Pancreas (tissue), 10 donors: ENCODE measurements at places on chromosomes 5 and 9. TPM values are rescaled to one million over a fixed set of nuclear protein-coding genes. Genes with fewer than 3 reads are reported as not detected.

HAPLN1 gene
- total RNA-seq: not detected

MARCOL gene
- not detected for total RNA-seq

SELENOP gene
- total RNA-seq: 99.9 TPM

CCDC183 gene
- 2.7 TPM for total RNA-seq

PDE8B gene
- total RNA-seq: 5.6 TPM

GPX8 gene
- 3.0 TPM for total RNA-seq

KCNV2 gene
- total RNA-seq: not detected

NR3C1 gene
- 28.5 TPM for total RNA-seq

GRCh38 chr5:9641806-9642355, 11.7 kb upstream of the TAS2R1 start:
- no peaks in the 10 kb centered on the region for H3K36me3 ChIP-seq
- no peak overlapping the region for H3K27ac ChIP-seq
- no peak for DNase-seq
- H3K27me3 ChIP-seq: no peaks in the 10 kb centered on the region
- no peak overlapping the region for H3K4me3 ChIP-seq

DNA sequence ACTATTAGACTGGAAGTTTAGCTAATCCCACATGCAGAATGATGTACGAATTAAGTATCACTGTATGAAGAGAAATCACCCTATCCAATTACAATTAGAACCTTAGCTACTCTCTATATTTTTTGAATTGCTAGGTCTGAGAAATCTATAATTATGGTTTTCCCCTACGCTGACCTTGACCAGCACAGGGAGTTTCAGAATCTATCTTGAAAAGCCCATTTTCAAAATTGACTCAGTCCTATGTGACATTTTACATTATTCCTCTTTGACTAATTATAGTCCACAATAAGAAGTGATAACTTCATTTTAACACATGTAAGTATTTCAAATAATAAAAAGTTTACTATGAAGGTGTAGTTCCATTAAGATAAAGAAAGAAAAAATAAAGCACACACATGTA, 21.5 kb downstream of the NUDT12 start:
- no peaks in the 10 kb centered on the region for H3K36me3 ChIP-seq
- H3K27ac ChIP-seq: no peak overlapping the region
- H3K27me3 ChIP-seq: no peaks in the 10 kb centered on the region
- no peaks in the 10 kb centered on the region for H3K4me1 ChIP-seq
- no peak for DNase-seq
- no peak overlapping the region for H3K4me3 ChIP-seq

DNA sequence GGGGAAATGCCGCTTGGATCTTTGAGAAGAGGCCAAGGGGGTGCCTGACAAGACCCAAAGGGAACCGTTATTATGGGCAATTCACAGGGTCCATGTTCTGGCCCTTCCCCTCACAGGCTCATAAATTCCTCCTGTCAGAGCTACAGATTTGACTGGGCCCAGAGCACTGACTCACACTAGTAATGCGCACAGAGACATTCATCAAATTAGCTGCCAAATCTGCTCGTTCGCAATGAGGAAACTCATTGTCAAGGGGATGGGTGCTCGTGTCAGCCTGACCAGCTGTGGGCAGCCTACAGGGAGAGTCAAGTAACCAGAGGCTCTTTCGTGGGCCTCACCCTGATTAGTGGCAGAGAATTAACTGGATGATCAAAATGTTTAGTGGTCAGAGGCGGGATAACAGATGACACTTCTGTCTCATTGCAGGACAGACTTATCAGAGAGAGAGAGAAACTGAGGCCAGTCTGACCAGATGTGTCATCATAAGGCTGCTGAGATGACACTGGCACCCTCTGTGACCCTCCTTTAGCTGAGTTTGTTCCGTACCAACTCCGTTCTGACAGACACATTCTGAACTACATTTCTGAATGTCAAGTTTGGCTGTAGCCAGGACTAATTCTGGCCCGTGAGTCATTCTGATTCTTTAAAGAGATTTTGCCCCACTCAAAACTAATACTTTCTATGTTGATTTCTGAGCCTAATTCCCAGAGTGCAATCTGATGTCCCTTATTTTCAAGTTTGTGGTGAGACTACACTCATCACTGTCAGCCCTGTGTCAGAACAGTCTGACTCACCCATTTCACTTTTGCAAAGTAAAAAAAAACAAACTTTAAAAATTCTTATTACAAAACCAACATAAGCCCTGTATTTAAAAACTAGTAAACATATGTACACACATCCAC, 377.1 kb downstream of the ACTL7B start:
- DNase-seq: no peak
- H3K27me3 ChIP-seq: no peaks in the 10 kb centered on the region
- H3K27ac ChIP-seq: no peak overlapping the region
- no peaks in the 10 kb centered on the region for H3K4me1 ChIP-seq
- H3K4me3 ChIP-seq: no peak overlapping the region
- no peaks in the 10 kb centered on the region for H3K36me3 ChIP-seq

- no peak overlapping the region for H3K27ac ChIP-seq
- no peak overlapping the region for H3K4me3 ChIP-seq
- H3K36me3 ChIP-seq: no peaks in the 10 kb centered on the region
- no peaks in the 10 kb centered on the region for H3K4me1 ChIP-seq
- DNase-seq: no peak
Observed at GRCh38 chr5:25119650-25120049, 474.9 kb upstream of the CDH10 start.

DNA sequence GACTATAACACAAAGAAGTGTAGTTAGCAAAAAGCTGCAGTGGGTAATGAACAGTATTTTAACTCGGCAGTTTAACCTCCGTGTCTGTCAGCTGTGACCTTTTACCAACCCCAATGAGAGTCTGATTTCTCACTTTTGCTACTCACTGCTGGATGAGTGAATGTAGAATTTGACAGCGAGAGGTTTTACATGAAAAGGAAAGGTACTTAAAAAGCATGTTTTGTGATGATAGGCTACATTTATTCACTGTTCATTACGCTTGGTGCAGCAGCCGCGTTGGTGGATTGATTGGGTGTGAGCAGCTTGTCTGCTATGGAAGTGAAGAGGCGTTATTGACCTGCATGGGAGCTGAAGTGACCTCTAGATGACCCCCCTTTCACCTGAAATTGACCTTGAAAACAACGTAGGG, 867.7 kb downstream of the NR2F1-AS1 start:
- H3K36me3 ChIP-seq: no peaks in the 10 kb centered on the region
- no peak for DNase-seq
- H3K27ac ChIP-seq: no peak overlapping the region

- no peak overlapping the region for H3K4me3 ChIP-seq
- no peaks in the 10 kb centered on the region for H3K36me3 ChIP-seq
- H3K4me1 ChIP-seq: no peaks in the 10 kb centered on the region
Observed at GRCh38 chr5:82525626-82526025, 247.5 kb upstream of the RPS23 start.

DNA sequence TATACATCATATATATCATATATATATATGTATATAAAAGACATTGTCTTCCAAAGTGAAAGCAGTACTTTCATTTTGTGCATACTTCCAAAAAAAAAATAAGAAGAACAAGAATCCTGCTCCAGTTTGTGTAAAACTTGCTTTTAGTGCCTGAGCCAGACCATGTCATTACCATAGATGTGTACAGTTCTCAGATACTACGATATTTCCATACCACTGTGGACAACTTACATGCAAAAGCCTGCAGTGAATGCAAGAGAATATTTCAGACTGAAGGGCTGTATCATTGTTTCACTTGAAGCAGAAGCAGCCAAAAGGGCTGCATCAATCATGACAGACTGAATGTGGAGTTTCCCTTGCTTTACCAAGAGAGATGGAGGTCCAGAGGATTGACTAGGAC, 72.6 kb upstream of the CYLC2 start:
- H3K27ac ChIP-seq: no peak overlapping the region
- no peak for DNase-seq
- H3K27me3 ChIP-seq: no peaks in the 10 kb centered on the region

DNA sequence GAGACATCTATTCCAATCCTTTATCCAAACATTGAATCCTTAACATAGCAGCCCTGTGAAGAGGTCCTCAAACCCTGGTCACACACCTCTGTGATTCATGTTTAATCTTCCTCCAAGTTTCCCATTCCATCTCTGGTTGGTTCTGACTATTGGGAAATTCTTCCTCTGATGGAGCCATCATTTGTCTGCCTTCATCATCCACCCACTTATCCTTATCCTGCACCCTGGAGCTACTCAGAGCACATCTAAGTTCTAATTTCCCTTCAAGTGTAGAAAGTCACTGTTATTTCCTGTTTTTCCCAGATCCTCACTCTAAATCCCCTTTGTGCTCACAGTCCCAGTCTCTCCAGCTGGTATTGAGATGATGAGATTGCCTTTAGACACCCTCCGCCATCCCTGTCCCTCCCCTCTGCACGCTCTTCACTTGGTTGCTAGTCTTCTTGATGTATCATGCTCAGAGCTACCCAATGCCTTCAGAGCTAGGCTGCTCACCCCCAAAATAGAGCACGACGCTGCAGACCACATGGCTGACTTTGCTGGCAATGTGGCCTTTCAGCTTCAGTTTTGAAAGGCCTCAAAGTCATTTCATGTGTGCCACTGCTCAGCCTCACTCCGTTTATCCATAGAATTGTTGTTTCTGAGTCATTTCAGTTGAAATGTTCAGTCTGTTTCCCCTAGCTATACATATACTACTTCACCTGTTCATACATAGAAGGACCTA, 154.3 kb downstream of the PALM2AKAP2 start:
- no peaks in the 10 kb centered on the region for H3K36me3 ChIP-seq
- no peak overlapping the region for H3K27ac ChIP-seq
- H3K27me3 ChIP-seq: no peaks in the 10 kb centered on the region
- no peaks in the 10 kb centered on the region for H3K4me1 ChIP-seq
- no peak for DNase-seq

DNA sequence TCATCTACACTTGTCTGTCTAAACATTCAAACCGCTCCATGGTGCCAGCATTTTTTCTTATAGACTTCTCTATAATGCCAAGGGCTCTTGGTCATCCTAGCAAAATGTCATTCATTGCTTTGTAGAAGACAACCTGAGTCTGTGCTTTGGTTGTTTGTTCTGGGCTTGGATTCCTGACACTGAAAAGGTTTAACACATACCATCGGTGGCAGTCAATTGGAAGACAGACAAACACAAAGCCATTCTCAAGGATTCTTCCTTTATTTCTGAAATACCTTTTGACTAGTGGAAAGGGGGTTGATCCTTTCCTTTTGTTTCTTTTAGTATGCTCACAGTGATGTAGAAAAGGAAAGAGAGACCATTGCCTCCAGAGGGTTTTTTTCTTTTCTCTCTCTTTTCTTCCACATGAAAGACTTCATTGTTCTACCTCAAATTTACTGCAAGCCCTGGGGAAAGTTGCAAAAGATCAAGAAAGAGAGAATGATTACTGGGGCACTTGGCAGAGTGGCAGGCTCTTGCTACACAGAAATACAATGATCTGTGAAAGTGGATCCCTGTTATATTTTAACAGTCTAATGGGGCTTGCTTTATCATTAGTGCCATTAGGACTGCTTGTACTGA, 66.4 kb upstream of the TMC1 start:
- no peaks in the 10 kb centered on the region for H3K27me3 ChIP-seq
- no peaks in the 10 kb centered on the region for H3K36me3 ChIP-seq
- H3K27ac ChIP-seq: no peak overlapping the region
- peaks cover 51% of the 10 kb centered on the region for H3K4me1 ChIP-seq
- no peak for DNase-seq

- no peak for DNase-seq
- no peak overlapping the region for H3K4me3 ChIP-seq
- H3K27ac ChIP-seq: no peak overlapping the region
Observed at GRCh38 chr9:33926746-33927485, 110.0 kb downstream of the UBE2R2 start.

- no peak overlapping the region for H3K27ac ChIP-seq
- H3K36me3 ChIP-seq: no peaks in the 10 kb centered on the region
- no peaks in the 10 kb centered on the region for H3K4me1 ChIP-seq
- no peak for DNase-seq
Observed at GRCh38 chr5:37283214-37283820, 34.1 kb upstream of the CPLANE1 start.

DNA sequence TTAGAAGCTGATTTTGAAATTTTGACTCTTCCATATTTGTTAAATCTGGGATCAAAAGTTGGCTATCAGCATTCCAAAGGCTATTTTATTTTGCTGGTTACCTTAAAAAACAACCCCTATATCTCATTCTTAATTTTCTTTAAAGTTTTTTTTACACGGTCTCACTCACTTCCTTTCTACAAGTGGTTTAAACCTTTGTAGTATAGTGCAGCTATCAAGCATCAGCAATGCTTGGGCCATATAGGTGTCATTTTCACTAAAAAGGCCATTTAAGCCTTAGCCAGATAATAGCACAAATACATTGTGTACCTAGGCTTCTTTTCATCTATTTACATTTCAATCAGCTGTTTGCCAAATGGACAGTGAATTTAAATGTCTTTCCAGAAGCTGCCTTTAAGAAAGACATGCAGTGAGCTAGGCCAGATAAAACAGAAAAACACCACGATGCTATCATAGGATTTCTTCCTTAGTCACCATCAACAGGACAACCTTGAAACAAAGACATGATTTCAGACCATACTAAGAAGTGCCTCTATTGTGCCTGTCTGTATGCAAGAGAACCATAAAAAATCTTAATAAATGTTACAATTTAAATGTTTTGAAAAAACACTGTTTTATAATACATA, 104.2 kb downstream of the RAPGEF6 start:
- no peaks in the 10 kb centered on the region for H3K27me3 ChIP-seq
- H3K4me3 ChIP-seq: no peak overlapping the region
- H3K4me1 ChIP-seq: no peaks in the 10 kb centered on the region
- no peak for DNase-seq
- no peak overlapping the region for H3K27ac ChIP-seq

DNA sequence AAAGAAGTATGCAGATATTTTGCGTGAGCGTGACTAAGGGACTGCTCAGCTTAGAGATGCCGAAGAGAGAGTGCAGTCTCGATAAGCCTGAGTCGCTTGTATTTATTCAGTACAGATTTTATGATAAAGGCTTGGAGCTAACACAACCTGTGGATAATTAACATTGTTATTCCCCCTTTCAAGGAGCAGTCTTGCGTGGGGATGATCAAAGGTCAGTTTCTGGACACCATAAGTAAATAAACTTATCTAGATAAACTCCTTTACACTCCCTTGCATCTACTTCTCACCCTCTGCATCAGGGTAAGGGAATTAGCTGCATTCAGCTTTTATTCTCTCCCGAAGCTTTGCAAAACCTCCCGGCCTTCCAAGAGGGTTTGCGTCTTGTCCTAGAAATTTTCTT, 357.8 kb upstream of the ST8SIA4 start:
- no peak for DNase-seq
- H3K4me1 ChIP-seq: no peaks in the 10 kb centered on the region
- no peak overlapping the region for H3K27ac ChIP-seq
- no peak overlapping the region for H3K4me3 ChIP-seq

- H3K27me3 ChIP-seq: no peaks in the 10 kb centered on the region
- no peak within 1 kb of the TSS for H3K27ac ChIP-seq
- no peaks in the 10 kb centered on the region for H3K36me3 ChIP-seq
- peak within 1 kb of the TSS; percentile 35 for H3K4me3 ChIP-seq
- no peaks in the 10 kb centered on the region for H3K4me1 ChIP-seq
Observed at GRCh38 chr5:136028782-136029742, at the start of gene TGFBI. Gene TGFBI, plus strand, starts transcription at chr5:136028988. Its CDS starts 68 bp downstream, at chr5:136029056.
